ENCODE measurements at places on chromosomes 4 and X.

DNA sequence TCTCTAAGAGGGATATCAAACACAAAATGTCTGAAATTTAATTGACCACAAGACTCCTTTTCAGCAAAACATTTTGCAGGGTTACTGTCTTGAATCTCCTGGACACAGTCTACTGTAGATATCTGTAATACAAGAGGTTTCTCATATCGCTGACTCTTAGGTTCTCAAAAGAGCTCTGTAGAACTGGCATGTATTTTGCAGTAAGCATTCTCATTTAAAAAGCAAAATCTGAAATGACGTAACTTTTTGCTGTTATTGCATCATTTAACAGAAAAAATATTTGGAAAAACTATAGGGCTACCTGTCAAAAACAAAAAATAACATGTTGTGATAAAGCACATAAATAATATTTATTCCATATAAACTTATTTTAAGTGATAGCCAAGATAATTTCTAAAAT, 114.2 kb downstream of the CDS1 start:
- DNase-seq = no peak

DNA sequence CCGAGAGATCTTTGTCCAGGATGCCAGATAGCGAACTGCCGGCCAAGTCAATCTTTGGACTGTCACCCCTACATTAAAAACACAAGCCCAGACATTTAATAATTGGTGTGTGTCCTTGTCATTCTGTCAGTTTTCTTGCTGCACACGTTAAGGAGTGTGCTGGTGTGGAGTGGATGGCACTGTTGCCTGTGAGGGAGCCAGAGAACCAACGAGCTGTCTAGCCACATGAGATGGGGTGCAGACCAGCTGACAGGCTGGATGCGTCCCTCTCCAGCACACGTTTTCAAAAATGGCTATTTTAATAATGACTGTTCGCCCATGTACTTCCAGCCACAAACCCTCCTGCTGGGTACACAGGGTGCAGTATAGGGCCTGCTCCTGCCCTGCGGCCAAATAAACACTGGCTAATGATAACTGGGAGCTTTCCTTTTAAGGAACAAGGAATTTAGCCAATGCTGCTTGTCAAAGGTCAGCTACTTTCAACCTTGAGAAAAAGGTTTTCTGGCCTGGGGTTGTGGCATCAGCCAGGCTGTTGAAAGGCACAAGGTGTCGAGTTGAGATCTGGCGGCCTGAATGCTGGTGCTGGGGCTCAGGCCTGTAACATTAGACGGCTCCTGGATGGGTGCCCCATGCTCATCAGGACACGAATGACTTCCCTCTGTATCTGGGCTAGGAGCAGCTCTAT, 54.0 kb upstream of the MAP3K15 start:
- DNase-seq = no peak

DNA sequence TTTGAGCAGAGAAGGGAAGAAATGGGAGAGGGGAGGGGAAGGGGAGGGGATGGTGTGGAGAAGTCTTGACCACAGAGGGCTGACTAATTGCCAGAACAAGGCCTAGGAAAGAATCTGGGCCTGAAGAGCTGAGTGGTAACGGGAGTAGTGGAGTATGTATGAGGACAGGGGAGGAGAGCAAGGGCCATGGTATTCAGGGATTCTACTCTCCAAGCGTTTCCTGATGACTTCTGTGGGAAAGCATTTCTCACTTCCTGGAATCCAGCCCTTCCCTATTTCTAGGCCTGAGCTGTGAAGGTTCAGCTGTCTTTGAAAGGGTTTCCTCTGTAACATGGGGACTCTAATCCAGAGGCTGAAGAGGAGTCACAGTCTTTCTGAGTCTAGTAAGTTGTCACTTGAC, 19.7 kb upstream of the SOX3 start:
- DNase-seq = no peak

GRCh38 chr4:39427520-39428114, 20.9 kb downstream of the KLB start:
- no peak for DNase-seq

DNA sequence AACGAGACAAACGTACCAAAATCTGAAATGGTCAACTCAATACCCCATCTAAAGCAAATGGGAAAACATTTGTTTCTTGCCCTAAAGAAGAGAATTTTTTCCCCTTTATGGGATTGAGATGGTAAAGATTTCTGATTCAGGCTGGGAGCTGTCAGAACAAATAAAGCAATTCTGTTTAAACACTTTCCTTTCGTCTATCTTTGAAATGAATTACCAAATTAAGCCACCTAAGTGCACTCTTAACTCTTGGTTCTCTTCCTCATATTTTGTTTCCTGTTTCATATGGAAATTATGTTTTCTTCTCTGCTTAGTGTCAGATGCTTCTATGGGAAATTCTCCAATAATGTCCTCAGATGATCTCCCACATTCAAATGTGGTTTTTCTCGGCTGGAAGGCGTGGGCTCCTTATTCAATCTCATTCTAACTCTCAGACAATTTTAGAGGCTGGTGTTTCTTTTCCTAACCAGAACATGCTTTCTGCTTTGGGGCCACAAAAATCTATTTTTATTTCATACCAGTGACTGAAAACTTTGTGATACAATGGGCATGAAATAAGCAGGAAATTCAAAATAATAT, 50.3 kb upstream of the HPF1 start:
- no peak for DNase-seq

DNA sequence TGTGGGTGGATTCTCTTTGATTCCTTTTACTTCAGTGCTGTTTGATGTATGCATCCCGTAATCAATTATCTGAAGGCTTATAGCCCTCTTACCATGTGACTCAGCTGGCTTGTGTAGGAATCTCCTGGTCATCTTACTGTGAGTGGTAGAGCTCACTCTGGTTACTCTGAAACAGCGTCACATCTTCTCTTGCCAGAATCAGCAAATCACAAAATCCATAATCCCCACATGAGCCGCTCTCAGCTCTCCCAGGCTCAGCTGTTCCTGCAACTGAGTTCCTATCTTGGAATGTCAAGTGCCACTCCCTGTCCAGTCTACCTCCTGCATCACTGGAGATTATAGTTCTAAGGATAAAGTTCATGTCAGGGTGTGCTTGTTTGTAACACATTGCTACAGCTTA, 278.0 kb downstream of the FBXO8 start:
- no peak for DNase-seq

- DNase-seq = no peak
These were observed 100.0 kb downstream of the DOCK11 start for GRCh38 chrX:118595501-118596042.

- no peak for DNase-seq
These were observed 85.9 kb downstream of the OTC start for GRCh38 chrX:38438321-38438720.

GRCh38 chrX:110317061-110317819, 645 bp downstream of the AMMECR1 start:
- DNase-seq = peak; percentile 8

DNA sequence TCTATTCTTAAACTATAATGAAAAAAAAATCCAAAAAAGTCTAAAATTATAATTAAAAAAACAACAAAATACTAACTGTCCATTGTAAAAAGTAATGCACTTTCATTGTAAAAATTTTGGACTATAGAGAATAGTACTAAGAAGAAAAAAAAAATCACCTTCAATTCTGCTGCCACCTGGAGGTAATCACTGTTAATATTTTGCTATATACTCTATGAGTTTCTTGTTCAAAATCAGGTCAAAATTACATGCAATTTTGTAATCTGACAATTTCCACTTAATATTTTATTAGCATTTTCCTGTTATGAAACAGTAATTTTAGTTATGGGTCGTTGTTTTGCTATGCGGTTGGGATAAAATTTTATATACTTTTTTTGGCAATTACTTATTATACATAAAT, 62.0 kb downstream of the HTT start:
- DNase-seq = no peak

GRCh38 chrX:42106556-42106955, 183.2 kb upstream of the CASK start:
- no peak for DNase-seq

- no peak for DNase-seq
These were observed 32.4 kb downstream of the LRBA start for GRCh38 chr4:150982557-150983233.

GRCh38 chr4:23388255-23388654, 501.6 kb downstream of the PPARGC1A start:
- no peak for DNase-seq

GRCh38 chr4:136203199-136203598, 1329.1 kb downstream of the PCDH18 start:
- no peak for DNase-seq

GRCh38 chr4:94831607-94832006, 73.9 kb downstream of the BMPR1B start:
- DNase-seq = no peak

DNA sequence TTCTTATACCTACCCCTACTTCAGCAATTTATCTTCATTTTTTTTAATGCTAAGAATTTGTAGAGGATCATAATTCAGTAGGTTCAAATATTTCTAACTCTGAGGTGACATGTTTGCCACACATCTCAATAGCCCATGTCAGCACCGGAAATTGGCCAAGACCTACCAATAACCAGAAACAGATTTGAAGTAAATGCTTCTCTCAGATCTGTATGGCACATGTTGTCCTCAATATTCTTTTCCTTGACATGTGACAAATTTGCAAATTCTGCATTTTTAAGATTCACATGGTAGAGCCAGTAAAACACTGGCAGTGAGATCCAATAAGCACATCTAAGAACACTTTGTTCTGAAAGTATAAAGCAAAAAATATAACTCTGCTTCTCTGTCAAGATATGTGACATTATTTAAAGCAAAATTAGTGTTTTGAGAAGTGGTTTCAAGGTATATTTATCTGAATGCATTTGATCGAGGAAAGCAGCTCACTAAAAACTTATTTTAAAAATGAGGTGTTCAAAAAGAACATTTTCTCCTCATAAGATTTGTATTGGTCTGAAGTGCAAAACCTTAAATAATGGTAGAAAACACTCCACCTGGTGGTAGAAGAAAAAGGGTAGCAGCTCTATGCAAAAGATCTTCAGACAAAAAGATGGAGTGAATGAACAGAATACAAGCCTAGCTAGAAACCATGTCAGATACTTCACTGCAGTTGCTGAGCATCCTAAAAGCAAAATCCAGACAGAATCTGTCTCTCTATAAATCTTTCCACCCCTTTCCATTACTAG, 513.8 kb upstream of the FAM241A start:
- DNase-seq = no peak

DNA sequence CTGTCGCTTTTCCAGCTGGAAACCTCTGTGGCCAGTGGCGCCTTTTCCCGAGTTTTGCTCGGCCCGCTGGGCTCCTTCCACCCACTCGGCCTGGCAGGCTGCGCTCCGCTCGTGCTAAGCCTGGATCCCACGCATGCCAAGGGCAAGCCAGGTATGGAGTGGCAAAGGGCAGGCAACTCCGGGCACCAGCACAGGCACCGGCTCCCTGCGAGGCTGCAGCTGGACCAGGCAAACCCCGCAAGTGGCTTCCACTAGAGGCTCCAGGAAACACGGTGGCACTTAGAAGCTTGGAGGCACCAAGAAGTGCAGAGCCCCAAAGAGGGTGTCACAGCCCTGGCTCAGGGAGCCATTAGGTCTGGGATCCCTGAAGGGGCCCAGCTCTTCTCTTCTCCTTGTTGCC, 59.5 kb downstream of the PPA2 start:
- no peak for DNase-seq

- no peak for DNase-seq
These were observed 102.8 kb upstream of the PCDH18 start for GRCh38 chr4:137635108-137635507.

GRCh38 chr4:111074523-111075114, 451.7 kb upstream of the PITX2 start:
- no peak for DNase-seq

GRCh38 chr4:165766976-165767375, 106.1 kb upstream of the TLL1 start:
- DNase-seq = no peak

GRCh38 chr4:166594326-166594946, 639.9 kb downstream of the SPOCK3 start:
- no peak for DNase-seq

- no peak for DNase-seq
These were observed 111.3 kb upstream of the ATP8A1 start for GRCh38 chr4:42768125-42768748.

DNA sequence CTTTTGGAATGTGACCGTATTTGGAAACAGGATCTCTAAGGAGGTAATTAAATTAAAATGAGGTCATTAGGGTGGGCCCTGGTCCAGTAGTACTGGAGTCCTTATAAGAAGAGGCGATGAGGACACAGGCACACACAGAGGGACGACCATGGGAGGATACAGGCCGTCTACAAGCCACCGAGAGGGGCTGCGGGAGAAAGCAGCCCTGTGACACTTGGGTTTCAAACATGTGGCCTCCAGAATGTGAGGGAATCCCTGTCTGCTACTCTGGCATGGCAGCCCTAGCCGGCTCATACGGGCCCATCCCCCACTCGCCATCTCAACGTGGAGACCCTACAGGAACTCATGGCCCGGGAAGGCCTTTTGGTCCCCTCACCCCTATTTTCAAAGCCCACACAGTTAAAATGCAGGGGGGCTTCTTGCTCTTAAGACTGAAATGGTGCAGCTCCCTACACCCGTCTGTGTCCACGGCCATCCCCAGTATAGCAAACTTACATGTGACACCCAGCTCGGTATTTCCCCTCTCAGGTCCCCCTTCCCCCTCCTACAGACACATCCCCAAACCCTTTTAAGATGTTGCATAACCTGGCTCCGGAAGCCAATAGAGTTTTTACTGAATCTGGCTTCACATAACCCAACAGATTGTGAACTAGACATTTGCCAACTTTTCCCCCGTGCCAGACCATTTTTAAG, 124.1 kb upstream of the TBL1X start:
- DNase-seq = no peak

DNA sequence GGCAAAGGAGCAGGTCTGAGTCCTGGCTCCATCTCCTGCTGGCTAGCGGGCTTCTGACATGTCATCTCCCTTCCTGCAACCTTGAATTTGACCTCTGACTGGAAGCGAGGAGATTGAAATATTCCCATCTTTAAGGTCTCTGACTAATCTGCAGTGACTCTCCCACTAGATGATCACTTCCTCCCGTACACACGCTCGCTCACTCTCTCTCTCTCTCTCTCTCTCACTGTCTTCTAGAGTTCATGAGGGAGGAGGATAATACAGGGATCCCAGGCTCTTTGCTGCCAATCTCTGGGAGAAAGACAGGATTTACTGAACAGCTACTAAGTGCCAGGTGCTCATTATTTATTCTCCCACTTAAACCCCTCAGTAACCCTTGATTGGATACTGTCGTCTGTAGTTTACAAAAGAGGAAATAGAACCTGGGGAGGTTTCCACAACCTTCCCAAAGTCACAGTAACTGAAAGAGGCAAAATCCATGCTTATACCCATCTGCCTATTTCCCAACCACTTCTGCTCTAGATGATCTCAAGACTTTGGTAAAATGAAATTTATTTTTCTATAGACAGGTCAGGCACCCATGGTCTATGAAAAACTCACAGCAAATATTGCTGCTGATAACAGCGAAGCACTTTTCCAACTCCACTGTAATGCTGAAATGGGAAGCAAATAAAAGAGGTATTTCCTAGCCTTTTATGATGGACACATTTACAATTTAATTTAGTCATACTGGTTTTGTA, 193.5 kb upstream of the C1QTNF7 start:
- no peak for DNase-seq

GRCh38 chr4:186823989-186824388, 100.3 kb upstream of the FAT1 start:
- no peak for DNase-seq

GRCh38 chrX:120301960-120302359, 9.3 kb downstream of the TMEM255A start:
- no peak for DNase-seq
